Activated CD4-positive, alpha-beta T cell treated with anti-CD3 and anti-CD28 coated beads, Interleukin-2, amount 50 U/mL, for 4 hours (primary cell): ENCODE measurements at places on chromosomes 3 and 15.

GRCh38 chr3:149091983-149092382 lies 5.7 kb upstream of the HLTF start:
- DNase-seq, result no peak

GRCh38 chr3:185709251-185709955 lies 115.4 kb downstream of the IGF2BP2 start:
- DNase-seq, result no peak

DNA sequence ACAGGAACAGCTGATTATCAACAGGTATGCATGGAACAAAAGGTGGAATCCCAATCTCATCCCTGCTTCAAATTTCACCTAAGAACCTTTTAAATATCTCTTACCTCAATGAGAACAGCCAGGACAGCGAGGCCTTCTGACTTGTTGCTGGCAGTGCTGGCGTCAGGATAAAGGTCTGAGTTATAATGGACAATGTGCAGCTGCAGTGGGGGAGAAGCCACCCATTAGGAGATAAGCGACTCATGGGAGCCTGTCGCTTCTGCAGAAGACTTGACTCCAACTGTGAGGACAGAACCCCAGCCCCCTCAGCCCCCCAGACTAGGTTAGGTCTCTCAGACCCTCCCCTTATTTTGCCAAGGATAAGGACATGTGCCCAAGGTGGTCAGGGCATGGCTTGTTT lies 39.7 kb downstream of the CA12 start:
- no peak for DNase-seq

DNA sequence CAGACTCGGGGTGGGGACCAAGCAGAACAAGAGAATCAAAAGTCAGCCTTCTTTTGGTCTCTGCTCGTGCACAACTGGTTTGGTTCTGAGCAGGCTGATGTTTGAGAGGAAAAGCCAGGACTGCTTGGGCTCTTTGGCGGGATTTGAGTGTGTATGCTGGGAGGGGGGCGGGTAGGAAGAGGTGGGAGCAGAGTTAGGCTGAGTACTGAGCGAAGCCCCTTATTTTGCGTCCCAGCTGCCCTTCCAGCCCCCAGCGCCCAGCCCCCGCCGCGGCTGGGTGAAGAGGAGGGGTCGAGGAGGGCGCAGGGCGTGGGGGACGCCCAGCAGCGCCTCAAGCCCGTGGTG lies 153.5 kb upstream of the GOLIM4 start:
- DNase-seq, result no peak

GRCh38 chr3:48502728-48503168 lies 1.2 kb downstream of the SHISA5 start:
- DNase-seq, result no peak

GRCh38 chr15:53910236-53910849 lies 67.9 kb upstream of the UNC13C start:
- DNase-seq, result no peak

DNA sequence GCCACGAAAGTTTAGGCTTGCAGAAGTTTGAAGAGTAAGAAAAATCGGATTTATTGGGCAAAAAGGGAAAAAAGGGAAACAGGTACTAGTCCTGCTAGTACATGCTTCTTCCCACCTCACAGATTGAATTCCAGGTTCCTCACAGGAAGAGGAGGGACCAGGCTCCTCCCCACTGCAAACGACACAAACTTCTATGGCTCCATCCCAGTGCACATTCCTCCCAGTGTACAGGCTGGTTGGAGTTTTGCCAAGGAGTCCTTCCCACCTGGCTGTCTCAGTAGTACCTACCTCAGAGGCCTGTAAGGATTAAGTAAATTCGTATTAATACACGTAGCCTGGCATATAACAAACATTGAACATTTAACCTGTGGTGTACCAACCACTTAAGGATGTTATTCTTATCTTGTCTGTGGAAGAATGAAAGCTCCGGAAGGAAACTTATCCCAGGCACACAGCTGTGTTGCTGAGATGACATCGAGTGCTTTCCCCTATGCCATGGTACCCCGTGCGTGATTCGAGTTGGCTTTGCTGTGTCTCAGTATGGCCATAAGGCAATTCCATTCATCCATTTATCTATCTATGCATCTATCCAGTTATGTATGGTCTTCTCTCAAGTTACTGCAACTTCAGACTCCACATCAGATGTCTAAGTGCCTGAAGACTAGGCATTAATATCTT lies 294.3 kb downstream of the LRTM1 start:
- no peak for DNase-seq

GRCh38 chr3:181534781-181535221 lies 176.9 kb upstream of the SOX2 start:
- DNase-seq, result no peak

DNA sequence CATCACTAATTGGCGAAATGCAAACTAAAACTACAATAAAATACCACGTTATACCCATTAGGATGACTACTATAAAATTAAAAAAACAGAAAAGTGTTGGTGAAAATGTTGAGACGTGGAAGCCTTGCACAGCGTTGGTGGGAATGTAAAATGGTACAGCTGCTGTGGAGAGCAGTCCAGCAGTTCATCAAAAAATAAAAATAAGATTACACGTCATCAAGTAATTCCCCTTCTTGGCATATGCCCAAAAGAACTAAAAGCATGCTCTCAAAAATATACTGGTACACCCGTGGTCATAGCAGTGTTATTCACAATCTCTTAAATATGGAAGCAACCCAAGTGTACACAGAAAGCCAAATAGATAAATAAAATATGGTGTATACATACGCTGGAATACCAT lies 71.8 kb upstream of the NDN start:
- DNase-seq, result no peak

DNA sequence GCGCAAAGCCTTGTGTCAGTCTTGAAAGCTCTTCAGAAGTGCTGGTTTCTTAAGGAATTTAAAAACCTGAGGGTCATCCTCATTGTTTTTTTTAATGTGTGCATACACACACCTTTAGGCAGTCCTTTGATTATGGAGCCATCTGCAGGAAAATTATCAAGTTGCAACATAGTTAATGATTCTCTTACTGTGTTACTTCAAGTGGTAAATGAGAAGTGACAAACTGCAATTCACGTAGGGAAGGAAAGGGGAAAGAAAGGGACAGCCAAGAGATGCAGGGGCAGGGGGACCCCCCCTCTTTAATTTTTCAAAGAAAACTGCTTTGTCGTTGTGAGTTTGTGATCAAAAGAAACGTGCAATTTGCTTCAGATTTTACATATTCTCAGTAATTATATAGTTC lies 162.4 kb upstream of the CGNL1 start:
- no peak for DNase-seq

- DNase-seq, result no peak
These were observed 55.0 kb upstream of the EPHB3 start for GRCh38 chr3:184506561-184506991.

- no peak for DNase-seq
These were observed 45.4 kb downstream of the PLOD2 start for GRCh38 chr3:146115619-146116018.

- DNase-seq, result no peak
These were observed 150.7 kb downstream of the XXYLT1 start for GRCh38 chr3:195120267-195120601.

DNA sequence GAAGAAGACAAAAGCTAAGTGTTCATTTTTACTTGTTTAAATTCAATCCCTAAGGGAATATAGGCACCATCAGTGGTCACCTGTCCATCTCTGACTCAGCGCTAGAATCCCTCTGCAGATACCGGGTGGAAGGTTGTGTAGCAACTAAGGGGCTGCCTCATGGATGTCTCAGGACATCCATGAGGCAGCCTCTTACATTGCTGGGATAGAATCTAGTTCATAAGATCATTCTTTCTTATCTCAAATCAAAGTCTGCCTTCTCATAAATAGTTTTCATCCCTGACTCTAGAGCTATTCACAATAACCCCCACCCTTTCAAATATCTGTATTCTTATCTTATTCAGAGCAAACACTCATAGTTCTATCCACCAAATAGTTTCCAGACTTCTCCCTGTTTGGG lies 38.1 kb downstream of the HSPBAP1 start:
- DNase-seq, result no peak

DNA sequence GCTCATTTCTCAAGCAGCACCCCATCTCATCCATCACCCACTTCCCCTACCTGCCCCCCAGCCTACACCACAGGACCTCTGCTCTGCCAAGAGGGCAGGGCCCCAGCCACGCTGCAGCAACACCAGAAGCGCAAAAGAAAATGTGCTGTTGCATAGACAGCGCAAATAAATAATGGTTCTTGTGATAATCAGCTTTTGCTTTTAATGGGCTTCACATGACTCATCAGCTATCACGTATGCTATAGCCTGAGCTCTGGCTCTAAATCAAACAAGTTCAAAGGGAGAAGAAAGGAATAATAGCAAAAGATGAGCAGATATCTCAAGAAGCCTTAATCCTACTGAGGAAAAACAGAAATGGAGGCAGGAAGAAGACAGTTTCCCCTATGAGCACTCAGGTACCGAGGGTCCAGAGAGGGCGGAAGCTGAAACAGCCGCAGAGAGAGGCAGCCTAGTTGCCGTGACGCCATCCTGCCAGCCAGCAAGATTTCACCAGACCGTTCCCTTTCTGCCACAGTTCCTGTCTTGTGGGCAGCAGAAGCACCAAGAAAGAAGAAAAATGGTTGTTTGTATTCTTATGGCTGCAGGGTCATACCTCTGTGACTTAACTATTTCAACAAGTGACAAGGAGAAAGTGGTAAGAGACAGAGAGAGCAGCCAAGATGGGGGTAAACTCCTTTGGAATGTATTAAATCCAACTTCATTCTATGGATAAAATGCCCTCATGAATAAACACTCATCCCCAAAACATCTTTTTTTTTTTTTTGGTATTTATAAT lies 22.0 kb downstream of the RAB27A start:
- DNase-seq, result peak; percentile 45

DNA sequence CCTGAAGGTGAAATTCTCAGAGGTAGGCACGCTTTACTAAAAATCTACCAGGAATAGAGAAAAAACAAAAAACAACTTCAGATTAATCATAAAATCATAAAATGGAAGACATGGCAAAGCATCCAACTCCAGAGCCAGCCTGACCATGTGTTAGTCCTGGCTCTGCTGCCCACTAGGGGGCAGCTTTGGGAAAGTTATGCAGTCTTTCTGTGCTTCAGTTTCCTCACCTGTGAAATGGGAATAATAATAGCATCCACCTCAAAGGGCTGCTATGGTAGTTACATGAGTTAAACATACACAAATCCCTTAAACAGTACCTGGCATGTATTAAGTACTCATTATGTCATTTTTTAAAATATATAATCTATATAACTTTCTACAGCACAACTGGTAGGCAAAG lies 52.3 kb downstream of the WNT5A start:
- no peak for DNase-seq

- no peak for DNase-seq
These were observed 63.8 kb downstream of the ATP1B3 start for GRCh38 chr3:141940194-141940776.

GRCh38 chr3:143783851-143784370 lies 64.4 kb downstream of the SLC9A9 start:
- DNase-seq, result no peak

- no peak for DNase-seq
These were observed 87.6 kb downstream of the SUCNR1 start for GRCh38 chr3:151960961-151961580.

GRCh38 chr3:194738254-194739093 lies 52.8 kb downstream of the FAM43A start:
- DNase-seq, result no peak

DNA sequence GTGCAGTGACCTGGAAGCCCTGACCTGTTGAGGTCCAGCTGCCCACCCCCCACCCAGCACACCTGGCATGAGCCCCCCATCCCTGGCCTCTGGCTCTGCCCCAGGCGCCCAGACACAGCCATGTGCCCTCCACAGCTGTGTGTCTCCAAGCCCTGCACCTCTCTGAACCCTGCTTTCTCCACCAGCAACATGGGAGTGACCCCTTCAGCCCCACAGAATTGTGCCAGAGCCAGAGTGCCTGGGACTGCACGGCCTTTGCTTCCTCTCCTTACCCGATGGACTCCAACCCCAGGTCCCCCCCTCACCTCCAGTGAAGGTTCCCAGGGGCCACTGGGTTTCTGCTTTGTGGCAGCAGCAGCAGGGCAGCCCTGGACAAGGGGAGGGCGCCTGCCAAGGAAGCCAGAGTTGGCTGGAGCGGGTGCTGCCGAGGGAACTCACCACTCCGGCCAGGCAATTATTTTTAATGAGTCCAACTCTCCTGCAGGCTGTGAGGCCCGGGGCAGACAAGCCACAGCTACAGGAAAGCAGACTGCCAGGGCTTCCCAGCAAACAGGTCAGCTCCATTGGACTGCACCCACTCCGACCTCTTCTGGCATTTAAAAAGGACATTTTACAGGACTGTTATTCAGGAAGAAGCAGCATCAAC lies 24.1 kb downstream of the PRR20G start:
- DNase-seq, result no peak

DNA sequence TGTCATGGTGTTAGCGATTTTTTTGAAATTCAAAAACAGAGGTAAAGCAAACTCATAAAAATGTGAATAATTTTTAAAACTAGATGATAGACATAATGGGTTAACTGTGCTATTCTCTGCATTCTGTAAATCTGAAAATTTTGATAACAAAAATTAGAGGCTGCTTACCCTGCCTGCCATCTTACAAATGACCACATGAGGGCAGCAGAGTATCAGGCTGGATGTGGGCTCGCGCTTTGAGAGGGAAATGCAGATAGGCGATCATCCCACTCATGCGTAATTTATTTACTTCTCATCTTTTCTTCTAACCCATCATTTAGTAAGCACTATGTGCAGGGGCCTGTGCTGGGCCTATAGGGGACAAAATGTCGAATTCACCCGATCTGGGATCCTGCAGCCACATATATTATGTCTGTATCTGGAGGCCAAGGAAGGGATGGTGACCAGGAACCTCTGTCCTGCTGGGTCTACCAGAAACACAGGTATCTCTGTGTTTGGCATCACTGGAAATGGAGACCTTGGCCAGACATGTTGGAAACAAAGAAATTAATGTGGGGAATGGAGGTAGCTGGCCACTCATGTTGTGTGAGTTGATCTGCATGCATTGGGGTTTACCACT lies 7.8 kb upstream of the RAD18 start:
- peak; percentile 67 for DNase-seq

- no peak for DNase-seq
These were observed 284.1 kb downstream of the ZBBX start for GRCh38 chr3:167095976-167096375.
